ENCODE measurements at places on chromosomes 2 and 18.

DNA sequence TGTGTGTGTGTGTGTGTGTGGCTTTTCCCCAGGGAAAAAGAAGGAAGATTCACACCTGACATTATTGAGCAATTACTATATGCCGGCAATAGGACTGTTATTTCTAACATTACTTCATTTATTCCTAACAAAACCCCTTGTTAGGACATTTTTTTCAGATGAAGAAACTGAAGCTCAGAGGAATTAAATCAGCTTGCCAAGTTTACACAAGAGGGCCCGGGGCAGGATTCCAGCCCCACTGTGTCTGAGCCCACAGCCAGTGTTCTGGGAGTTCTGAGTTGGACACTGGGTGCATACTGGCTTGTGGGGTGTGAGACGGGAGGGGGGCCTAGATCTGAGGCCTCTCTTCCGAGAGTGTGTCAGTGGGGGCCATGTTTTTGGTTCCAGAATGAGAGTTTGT, 9.9 kb downstream of the TOGARAM2 start:
- no peak for DNase-seq

- no peak for DNase-seq
Measured at GRCh38 chr18:72174972-72175649, 369.0 kb downstream of the CBLN2 start.

GRCh38 chr2:100446696-100447095, 23.6 kb upstream of the NMS start:
- DNase-seq, result no peak

GRCh38 chr2:206432193-206433082, 10.9 kb upstream of the ADAM23 start:
- DNase-seq, result no peak

DNA sequence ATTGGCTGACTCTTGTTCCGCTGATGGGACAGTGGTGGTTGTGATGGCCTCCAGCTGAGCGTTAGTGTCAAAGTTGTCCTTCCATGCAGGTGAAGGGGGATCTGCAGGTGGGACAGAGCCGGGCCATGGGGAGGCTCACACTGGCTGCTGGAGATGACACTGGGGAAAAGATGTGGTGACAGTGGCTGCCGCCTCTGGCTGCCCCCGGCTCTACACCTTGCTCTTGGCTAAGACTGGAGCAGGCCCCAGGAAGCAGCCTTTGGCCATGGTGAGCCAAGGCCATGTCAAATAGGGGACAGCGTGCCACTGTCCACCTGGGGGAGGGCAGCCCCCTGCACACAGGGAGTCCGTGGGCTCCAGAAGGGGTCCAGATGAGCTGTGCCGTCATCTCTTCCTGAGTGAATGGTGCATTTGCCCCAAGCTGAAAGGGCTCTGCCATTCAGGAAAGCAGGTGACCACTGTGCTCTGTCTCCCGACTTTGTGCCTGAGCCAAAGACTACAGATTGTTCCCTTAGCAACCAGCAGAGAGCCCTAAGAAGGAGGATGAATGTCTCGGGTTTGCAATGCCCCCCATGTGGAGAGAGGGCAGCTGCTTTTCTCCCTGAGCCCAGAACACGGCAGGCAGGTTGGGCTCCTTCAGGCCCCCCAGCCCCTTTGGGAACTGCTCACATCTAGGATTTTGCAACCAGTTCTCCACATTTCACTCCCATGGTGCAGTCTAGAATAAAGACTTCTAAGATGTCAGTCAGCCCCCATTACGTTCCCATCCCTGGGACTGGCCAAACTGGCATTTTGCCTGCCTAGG, 79.1 kb upstream of the BCL2L11 start:
- DNase-seq, result no peak

GRCh38 chr2:201904538-201905420, 98.4 kb downstream of the CDK15 start:
- no peak for DNase-seq

GRCh38 chr2:239283288-239283945, 117.4 kb downstream of the HDAC4 start:
- DNase-seq, result no peak

DNA sequence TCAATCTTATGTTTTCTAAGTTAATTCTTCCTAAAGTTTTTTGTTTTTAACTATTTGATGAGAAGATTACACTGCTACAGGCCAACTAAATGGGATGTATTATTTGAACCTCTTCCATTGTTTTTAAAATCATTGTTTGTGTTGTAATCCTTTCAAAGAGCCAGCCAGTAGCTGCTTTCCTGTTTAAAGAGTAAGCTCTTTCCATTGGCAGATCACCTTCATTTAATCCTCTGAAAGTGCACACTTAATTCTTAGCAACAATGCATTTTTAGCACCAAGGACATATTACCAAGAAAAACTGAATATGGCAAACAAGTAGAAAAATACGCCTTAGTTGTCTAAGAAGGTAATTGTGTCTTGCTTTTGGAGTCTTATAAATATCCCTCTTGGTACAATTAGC, 54.0 kb downstream of the MEIS1 start:
- DNase-seq, result no peak

DNA sequence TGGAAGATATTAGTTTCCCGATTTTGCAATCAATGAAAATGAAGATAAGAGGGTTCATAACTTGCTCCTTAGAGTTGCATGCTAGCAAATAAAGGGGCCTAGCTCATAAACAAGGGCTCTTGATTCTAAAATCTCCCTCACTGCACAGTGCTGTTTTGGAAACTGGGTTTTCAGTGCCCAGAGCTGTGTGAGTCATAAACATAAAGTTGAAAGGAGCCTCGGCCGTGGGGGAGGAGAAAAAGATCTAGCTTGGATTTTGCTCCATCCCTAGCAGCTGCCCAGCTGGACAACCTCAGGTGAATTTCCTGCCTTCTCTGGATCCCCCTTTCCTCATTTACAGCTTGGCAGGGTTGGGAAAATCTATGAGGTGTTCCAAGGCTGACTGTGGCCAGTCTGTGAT, 42.5 kb downstream of the LYPD1 start:
- DNase-seq, result no peak

GRCh38 chr2:136223274-136223673, 105.3 kb upstream of the CXCR4 start:
- DNase-seq, result no peak

DNA sequence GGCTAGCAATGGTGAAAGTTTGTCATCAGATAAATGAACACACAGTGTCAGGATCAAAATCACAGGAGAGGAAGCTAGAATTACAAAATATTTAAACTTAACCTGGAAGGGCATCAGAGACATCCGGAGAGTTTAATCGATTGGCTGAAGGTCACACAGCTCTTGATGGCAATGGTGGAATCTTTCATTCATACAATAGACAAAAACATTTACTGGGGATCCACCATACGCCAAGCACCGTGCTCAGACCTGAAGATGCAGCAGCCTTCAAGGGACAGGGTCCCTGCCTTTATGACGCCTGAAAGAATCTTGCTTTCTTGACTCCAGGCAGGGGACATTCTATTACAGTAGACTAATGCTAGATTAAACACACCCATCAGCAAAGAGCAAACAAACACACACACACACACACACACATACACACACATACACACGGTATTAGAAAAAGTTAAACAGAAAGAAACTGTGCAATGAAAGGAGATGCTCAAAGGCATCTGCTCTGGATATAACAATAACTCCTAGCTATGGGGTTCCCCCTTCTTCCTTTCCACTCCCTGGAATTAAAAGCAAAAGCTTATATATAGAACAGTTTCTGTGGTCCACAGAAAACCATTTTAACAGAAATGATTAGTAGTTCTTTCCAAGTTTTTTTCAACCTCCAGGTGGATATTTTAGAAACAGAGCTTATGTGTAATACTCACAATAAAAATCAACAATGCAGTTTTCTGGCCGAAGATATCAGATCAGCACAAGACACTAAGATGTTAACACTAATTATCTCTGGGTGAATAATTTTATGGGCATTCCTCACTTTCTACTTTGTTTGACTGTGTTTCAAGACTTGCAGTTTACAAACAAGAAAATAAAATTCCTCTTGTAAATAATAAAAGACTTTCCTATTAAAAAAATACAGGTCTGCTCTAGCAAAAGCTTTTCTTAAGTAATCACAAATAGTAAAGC, 151.7 kb downstream of the ANKRD44 start:
- no peak for DNase-seq

- no peak for DNase-seq
Measured at GRCh38 chr2:237651761-237652160, 24.4 kb downstream of the LRRFIP1 start.

GRCh38 chr2:160317181-160318099, 117.4 kb upstream of the ITGB6 start:
- no peak for DNase-seq

DNA sequence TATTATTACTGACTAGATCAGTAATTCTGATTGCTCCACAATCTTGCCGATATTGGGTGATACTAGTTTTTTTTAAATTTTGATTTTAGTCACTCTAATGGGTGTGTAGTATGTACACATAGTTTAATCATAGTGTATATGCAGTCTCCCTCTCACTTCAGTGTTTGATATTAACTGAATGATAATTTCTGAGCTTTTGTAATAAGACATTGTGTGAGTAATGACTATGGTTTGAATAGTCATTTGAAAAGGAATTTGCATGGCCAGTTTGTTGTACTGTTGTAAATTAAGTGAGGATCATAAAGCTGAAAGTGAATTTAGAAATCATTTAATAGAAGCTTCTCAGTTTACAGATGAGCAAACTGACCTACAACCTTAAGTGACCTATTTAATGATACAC, 33.4 kb downstream of the USP14 start:
- no peak for DNase-seq

DNA sequence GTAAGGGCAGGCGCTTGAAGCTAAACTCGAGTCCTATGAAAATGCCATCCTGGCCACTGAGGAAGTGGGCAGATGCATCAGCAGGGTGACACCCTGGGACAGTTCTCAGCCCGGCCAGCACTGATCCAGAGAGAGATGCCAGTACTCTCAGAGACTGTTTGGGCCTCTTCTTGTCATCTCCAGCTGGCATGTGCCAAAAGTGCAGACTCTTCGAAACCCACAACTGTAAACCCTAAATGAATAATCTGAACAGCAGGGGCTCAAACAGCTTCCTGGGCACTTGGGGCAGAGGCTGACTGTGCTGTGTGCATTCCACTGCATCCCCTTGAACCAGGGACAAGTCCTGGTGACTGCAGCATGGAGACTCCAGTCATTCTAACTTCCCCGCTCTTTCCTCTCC, 204.2 kb upstream of the SMAD2 start:
- no peak for DNase-seq

DNA sequence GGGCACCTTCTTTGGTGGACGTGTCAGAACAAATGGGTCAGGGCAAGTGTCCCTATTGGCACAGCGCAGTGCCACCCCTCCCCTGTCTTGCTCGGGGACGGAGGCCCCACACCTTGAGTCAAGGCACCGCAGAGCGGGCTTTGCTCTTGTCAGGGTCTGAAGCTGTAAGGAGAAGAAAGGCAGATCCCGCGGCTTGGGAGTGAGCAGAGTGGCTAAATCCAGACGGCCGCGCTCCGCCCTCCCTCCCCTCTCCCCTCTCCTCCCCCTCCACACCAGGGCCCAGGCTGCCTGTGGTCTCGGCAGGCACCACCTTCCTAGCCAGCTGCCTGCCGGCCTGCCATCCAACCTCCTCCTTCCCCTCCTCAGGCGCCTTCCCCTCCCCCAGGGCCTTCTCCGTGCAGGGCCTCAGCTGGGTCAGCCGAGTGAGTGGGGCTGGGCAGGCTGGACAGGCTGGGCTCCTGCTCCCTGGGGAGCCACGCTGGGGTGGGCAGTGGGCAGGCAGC, 25.8 kb downstream of the SPEG start:
- peak; percentile 70 for DNase-seq

DNA sequence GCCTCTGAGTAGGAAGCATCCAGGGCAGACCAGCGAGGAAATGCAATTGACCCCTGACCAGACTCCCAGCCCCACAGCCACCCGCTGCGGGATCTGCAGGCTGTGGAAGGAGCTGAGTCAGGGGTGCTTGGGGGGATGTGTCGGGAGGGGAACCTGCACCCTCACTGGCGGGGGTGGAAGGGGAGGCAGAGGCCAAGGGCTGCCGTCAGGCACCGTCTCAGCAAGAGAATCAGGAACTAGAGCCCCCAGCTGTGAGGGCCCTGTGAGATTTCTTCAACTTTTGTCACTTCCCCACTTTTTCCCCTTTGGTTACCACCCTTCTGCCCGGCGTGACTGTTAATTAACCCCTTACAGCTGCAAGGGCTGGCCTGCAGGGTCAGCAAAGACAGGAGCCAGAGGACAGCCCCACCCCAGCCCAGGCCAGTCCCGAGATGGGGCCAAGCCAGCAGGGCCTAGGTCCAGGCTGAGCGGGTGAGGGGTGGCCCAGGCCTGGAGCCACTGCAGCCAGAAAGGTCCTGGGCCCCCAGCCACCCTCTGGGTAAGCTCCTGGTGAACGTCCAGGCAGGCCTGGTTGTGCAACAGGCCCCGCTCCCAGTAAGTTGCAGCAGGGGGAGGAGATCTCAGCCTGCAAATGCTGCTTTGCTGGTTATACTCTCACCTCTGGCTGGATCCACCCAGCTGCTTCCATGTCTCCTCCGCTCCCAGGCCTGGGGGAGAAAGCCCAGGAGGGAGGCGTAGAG, 147.0 kb upstream of the ID2 start:
- no peak for DNase-seq

DNA sequence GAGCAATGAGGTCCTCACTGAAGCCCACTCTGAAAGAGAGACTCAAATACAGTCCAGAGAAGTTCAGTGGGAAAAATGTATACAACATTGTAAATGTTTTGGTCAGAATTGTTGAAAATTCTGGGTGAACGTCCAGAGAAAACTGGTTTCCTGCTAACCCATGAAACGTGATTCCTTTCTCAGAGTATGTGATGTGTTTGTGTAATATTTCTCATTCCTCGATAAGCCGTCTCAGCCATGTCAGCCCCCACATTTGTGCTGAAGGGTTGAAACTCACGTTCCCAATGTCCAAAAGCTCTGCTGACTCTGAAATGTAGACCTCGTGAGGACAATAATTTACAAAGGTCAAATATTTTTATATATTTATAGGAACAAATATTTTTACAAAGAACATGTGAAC, 51.6 kb downstream of the BMP10 start:
- DNase-seq, result no peak
